NCI-H345 (cell line): ENCODE measurements at places on chromosomes 3 and 15.

- peak; percentile 28 for DNase-seq
Observed at GRCh38 chr3:55330355-55330754, 156.8 kb downstream of the WNT5A start.

DNA sequence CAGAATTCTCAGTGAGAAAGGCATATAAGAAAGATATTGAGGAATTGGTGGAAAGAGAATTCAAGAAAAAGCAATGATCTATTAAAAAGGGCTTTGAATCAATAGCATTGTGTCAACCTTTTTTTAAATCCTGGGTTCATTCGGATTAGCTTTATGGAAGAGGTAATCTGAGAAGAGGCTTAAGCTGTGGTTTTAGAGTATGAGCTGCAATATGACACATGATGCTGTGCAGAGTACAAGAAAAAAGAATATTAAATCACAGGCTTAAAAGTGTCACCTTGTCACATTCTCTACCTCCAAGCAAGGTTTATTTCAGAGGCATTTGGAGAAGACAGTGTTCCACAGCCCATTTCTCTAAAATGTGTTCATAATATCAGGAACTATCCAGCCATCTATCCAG lies 128.9 kb downstream of the RTP4 start:
- no peak for DNase-seq

DNA sequence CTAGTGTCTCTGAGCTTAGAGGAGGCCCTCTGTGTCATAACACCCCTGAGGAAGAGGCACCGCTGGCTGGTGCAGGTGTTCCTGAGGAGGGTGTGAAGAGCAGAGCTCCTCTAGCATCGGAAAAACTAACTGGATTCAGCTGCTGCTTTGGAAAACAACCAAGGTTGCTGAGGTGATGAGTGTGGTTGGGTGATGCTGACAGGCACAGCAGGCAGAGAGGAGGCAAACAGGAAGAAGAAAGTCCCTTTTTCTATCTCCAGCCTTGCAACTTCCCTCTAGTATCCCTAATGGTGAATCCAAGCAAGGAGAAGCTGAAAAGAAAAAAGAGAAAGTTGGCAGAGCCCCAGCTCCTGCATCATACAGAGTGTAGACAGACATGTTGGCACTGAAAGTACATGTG lies 3.8 kb upstream of the OR4F15 start:
- DNase-seq = no peak

DNA sequence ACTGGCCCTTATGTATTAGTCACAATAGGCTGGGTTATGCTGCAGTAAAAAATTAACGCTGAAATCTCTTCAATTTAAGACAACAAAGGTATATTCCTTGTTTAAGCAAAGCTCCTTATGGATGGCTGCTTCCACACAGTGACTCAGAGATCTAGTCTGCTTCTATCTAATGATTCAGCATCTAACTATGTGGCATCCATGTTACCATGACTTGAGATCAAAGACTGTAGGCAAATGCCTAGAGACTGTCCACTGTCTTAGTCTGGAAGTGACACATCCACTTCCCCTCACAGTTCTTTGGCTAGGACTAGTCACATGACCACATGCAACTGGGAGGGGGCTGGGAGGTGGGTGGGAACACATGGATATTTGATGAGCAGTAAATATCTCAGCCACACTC lies 61.3 kb upstream of the PSMD6 start:
- DNase-seq = no peak

DNA sequence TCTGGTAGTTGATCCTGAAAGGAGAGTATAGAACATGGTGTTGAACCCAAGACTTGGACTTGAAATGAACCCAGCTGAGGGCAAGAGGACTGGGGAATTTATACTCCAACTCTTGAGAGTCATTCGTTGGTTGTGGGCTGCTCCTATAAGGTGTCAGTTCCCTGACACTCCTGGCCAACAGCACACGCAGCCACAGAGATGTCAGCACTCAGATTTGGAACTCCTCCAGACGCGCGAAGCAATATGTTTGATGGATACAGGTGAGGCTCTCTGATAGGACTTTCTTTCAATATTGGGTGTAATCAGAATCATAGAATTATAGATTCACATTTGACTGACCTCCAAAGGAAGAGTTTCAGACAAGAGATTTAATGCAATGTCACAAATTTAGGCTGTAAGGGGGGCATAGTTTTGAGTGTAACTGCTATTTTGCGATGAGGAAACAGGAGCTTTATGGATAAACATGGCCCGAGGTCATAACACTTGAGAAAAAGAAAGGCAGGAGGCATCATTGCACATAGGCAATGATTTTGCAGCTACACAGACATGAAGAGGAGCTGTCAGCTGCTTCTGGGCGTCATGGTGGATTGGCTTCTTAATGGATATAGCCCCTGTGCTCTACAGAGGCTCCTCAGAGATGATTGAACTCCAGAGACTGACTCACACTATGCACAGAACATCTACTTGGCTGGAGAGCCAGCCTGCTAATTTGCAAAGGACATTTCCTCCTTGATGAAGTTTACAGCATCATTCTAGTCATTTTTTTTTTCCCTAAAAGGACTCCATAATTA lies 569.2 kb upstream of the RGMA start:
- DNase-seq = no peak

DNA sequence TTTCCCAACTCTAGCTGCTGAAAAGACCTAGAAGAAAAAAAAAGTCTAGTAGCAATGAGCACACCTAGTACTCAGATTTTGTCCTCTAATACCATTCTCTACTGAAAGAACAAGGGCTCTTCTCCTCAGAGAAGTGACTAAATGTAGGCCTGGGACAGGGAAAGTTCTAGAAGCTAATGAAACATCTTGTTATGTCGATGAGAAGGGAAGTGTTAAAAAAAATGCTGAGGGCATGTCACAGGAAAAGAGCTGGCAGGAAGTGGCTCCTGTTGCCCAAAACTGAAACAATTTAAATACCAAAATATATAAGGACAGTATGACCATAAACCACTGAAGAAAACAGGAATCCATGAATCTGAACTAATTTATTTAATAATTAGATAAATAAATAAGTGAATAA lies 581.4 kb upstream of the TBL1XR1 start:
- no peak for DNase-seq

DNA sequence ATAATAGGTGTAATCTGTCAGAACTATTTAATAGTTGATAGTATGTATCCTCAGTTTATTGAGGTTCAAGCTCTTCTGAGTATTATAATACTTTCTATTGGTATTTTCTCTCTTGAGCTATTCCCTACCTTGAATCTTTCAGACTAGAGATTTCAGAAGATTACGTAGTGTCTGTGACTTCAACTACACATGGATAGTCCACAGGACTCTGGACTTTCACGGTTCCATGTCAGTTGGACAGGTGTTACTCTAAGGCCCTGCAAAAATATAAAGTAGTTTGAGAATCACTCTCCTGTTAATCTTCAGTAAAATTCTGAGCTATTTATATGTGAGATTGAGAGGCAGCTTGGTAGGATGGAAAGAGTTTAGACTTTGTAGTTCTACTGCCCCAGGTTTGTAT lies 353.5 kb upstream of the TPRG1 start:
- DNase-seq = no peak

- DNase-seq = peak; percentile 70
Observed at GRCh38 chr15:82062479-82063454, 16.9 kb upstream of the MEX3B start.

- DNase-seq = no peak
Observed at GRCh38 chr3:127739347-127740135, 66.8 kb downstream of the ABTB1 start.

DNA sequence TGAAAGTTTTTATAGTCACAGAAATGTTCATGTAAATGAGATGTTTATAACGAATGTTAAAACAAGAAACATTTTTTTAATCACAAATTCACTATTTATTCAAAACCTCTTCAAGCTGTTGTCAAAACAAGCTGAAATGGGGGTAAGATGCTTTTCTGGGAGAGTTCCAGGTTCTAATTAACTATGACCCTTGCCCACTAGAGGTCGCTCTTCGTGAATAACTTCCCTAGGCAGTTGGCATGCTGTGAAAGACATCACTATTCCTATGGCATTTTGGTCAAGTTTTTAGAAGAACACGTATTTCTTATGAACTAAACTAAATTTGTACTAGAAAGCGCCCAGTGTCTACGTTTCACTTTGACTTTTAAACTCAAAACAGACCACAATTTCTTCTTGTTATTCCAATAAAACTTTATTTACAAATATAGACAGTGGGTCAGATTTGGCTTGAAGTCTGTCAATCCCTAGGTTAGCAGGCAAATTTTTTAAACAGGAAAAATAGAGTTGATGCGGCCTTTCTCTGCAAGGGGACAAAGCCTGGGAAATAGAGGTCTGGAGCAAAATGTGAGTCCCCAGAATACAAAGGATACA lies 62.8 kb upstream of the CMTM8 start:
- DNase-seq = peak; percentile 60

DNA sequence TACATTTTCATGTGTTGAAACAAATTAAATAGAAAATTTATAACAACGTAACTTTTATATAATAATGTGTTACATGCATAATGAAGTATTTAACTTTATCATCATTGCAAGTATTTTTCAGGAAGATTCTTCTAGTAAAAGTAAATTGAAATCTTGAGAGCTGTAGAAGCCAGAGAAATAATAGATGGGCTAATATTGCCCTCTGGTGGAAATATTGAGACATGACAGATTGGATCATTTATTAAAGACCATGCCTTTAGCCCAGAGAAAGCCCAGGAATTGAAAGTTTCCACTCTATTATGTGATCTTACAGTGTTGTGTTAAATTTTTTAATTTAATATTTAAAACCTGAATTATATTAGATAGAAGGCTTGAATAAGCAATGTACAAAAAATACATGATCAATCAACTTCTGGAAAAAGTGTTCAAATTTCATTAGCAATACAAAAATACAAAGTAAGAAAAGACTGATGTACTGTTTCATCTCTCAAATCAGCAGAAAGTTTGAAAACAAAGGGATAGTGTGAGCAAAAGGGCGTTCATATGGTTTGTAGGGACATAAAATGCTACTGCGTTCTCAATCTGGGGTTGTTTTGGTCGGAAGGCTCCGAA lies 52.7 kb upstream of the SPTSSB start:
- DNase-seq = peak; percentile 39

- DNase-seq = no peak
Observed at GRCh38 chr3:67646586-67647234, 7.7 kb downstream of the SUCLG2 start.

- no peak for DNase-seq
Observed at GRCh38 chr3:124851136-124851535, 36.0 kb downstream of the ITGB5 start.

DNA sequence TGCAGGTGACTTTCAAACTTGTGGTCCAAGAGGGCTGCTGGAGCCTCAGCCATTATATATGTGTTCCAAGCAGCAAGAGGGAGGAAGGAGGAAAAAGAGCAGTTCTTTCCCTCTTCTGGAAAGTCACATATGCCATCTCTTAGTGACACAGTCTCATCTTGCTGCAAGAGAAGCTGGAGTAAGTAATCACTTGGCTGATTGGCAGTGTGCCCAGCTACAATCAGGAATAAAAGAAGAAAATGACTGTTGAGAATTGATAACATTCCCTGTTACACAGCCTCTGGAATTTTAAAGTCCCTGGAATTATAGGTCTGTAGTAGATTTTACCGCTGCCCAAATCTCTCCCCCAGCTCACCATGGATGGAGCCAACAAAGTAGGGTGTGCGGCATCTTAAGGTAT lies 31.4 kb upstream of the LYZL4 start:
- DNase-seq = peak; percentile 43

- DNase-seq = no peak
Observed at GRCh38 chr3:157101486-157101885, 58.5 kb downstream of the CCNL1 start.

GRCh38 chr3:39550354-39551051 lies 83.0 kb downstream of the MOBP start:
- DNase-seq = no peak

- DNase-seq = no peak
Observed at GRCh38 chr15:25616471-25616870, 177.6 kb upstream of the UBE3A start.

DNA sequence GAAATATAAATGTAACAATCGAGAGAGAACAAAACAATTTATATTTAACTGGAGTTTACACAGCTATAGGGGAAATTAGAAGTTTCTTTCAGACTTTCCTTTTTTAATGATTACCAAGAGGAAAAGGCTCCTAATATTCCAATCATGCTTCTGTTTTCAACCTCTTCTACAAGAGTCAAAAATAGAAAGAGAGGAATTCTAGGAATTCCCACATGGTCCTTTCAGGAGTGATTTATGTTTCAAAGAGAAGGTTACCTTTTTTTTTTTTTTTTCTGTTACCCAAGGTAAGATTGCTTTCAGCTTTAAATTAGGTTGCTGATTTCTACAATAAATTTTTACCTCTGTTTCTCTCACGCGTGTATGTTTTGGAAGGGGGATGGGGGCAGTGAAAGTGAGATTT lies 355.3 kb upstream of the DCBLD2 start:
- DNase-seq = no peak

- no peak for DNase-seq
Observed at GRCh38 chr3:73470860-73471259, 153.9 kb downstream of the PDZRN3 start.

DNA sequence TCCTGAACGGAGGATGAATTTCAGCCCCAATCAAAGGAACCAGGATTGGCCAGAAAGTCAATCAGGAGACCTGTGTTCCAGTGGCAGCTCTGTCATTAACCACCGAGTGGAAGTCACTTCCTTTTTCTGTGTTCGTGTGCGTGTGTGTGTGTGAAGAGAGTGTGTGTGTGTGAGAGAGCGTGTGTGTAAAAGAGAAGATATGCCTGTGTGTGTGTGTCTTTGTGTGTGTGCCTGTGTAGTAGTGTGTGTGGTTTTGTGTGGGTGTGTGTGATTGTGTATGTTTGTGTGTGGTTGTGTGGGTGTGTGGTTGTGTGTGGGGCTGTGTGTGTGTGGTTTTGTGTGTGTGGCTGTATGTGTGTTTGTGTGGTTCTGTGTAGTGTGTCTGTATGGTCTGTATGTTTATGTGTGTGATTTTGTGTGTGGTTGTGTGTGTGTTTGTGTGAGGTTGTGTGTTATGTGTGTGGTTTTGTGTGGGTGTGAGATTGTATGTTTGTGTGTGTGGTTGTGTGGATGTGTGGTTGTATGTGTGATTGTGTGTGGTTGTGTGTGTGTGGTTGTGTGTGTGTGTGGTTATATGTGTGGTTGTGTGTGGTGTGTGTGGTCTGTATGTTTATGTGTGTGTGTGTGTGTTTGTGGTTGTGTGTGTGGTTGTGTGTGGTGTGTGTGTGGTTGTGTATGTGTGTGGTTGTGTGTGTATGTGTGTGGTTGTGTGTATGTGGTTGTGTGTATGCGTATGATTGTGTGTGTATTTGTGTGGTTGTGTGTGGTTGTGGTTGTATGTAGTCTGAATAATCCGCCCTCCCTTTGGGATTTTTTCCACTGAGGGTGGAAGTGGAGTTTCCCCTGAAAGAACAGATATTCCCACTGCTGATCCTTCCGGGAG lies 314.4 kb downstream of the SHQ1 start:
- DNase-seq = no peak

- DNase-seq = no peak
Observed at GRCh38 chr15:41905036-41905793, 11.4 kb upstream of the SPTBN5 start.
